Ovary (tissue), 10 donors: ENCODE measurements at places on chromosomes 5 and 9. TPM values are rescaled to one million over a fixed set of nuclear protein-coding genes. Genes with fewer than 3 reads are reported as not detected.

DNA sequence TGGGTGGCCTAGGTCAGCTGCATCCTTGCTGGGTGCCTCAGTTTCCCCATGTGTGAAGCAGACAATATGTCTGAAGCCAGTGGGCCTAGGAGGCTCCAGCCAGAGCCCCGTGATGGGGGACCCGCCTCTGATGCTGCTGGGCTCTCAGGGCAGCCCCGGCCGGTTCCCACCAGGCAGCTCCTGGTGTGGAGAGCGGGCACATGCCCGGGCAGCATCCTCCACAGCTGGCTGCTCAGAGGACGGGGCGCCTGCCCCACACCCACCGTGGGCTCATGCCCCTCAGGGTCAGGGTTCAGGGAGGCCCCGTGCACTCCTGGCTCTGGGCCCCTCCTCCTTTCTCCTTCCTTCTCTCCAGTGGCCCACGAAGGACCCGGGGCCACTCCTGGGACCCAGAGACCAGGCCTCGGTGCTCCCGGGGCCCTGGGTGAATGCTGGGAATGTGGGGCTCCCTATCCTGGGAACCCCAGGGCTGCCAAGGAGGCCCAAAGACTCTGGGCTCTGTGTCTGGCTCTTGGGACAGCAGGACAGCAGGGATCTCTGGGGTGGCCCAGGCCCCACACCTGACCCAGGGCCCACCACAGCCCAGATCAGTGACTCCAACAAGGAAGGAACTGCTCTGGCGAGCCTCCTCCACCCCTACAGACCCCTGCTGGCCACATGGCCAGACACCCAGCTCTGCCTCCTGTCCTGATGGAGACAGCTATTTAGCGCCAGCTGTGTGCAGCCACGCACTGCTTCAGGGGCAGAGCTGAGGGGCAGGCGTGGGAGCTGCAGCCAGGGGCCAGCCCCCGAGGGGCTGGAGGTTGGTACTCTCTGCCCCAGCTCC is 39.5 kb upstream of the EGFL7 start:
- no peaks in the 10 kb centered on the region for H3K27me3 ChIP-seq
- no peak for DNase-seq
- H3K27ac ChIP-seq: no peak overlapping the region
- no peak overlapping the region for H3K4me3 ChIP-seq

DNA sequence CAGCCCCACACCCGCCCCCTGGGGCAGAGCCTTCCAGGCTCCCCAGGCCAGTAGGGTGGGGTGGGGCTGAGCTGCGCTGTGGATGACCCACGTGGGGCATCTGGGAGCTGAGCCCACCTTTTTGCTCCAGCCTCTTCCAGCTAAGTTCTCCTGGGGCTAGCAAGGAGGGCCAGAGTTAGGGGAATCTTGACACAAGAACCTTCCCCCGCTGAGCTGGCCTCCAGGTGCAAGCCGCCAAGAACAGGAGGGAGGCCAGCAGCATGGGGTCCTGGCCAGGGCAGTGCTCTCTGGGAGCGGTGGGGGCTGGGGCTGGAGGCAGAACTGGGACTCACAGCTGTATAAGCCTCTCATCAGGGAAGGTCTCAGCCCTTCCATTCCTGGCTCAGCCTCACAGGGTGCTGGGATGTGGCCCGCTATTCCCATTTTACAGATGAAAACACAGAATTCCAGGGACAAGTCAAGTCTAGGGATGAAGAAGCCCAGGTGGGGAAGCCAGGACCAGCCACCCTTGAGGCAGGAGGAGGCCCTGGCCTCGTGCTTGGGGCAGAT is 21.5 kb downstream of the SARDH start:
- no peak overlapping the region for H3K27ac ChIP-seq
- no peaks in the 10 kb centered on the region for H3K27me3 ChIP-seq
- no peaks in the 10 kb centered on the region for H3K36me3 ChIP-seq
- peaks cover 18% of the 10 kb centered on the region for H3K4me1 ChIP-seq

DNA sequence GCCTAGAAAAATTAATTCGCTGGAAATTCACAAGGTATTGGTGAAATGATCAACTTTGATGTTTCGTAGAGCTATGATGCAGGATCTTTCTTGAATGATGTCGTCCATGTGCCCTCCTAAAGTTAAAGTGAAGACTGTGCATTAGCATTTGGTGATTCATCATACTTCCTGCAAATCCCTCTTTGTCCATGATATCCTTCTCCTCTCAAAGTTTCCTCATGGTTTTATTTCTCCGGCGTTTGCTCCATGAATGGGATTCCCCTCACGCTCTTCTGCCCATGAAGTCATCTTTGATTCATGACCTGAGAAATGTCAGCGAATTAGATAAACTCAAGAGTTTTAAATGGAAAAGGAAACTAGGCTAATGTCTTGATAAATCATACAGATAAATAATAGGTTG is 372.7 kb downstream of the PSAT1 start:
- no peak overlapping the region for H3K4me3 ChIP-seq
- no peaks in the 10 kb centered on the region for H3K4me1 ChIP-seq
- no peaks in the 10 kb centered on the region for H3K27me3 ChIP-seq
- H3K36me3 ChIP-seq: no peaks in the 10 kb centered on the region
- no peak for DNase-seq

DNA sequence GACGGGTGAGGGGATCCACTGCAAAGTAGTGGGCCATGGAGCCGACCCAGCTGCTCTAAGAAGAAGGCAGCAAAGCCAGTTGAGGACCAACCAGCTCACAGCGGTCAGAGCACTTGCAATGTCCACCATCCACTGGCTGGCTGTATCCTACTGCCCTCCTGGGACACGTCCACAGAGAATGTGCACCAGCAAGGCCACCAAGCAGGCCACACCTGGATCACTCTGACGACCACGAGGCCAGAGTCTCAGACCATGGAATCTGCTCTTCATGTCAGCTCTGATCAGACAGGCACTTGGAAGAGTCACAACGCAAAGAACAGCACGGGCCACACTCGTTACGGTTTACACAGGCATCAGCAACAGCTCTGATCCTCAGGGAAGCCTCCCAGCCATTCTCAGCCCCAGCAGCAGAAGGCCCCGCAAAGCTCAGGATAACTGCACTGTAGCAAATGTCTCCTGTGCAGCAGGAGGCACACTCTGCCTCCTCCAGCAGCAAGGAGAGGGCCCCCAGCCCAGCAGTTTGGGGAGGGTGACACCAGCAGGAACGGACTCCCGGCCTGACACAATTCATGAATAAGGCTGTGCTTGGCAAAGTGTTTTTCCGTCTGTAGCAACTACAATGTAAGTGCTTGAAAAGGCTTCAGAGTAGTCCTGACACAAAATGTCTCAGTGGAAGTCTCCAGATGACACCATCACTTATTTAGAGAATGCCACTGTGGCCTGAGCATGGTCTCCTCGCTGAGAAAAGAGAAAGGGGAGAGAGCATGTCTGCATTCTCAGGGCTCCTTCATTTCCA is 15.7 kb downstream of the SEMA4D start:
- H3K27ac ChIP-seq: no peak overlapping the region
- no peak overlapping the region for H3K4me3 ChIP-seq
- DNase-seq: no peak
- H3K27me3 ChIP-seq: no peaks in the 10 kb centered on the region
- H3K4me1 ChIP-seq: peaks cover 2% of the 10 kb centered on the region

GRCh38 chr9:16689351-16689938 is 181.0 kb downstream of the BNC2 start:
- no peak overlapping the region for H3K4me3 ChIP-seq
- H3K36me3 ChIP-seq: no peaks in the 10 kb centered on the region
- peaks cover 10% of the 10 kb centered on the region for H3K4me1 ChIP-seq
- DNase-seq: no peak
- no peak overlapping the region for H3K27ac ChIP-seq
- no peaks in the 10 kb centered on the region for H3K27me3 ChIP-seq

The OTULINL gene
- 6.1 TPM for total RNA-seq

The GTF2H2 gene
- 20.8 TPM for total RNA-seq

GRCh38 chr9:121619545-121620324 is 31.7 kb upstream of the DAB2IP start:
- no peak overlapping the region for H3K27ac ChIP-seq
- no peaks in the 10 kb centered on the region for H3K27me3 ChIP-seq
- no peak for DNase-seq
- peaks cover 2% of the 10 kb centered on the region for H3K4me1 ChIP-seq
- H3K4me3 ChIP-seq: no peak overlapping the region

DNA sequence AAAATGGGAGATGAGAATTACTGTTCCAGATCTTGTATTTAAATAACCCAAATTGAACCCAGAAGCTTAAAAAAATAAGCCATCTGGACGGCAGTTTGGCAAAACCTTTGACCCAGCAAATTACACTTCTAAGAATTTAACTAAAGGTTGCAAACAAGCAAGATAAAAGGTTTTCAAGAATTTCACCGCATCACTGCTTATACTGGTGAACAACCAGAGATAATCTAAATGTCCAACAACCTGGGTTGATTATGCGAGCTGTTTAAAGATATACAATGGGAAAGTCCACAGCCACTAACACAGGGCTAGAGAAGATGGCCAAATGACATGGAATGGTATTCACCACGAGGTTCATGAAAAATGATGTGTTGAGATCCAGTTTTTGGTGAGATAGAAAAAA is 149.3 kb downstream of the GNAQ start:
- H3K4me3 ChIP-seq: no peak overlapping the region
- no peaks in the 10 kb centered on the region for H3K27me3 ChIP-seq
- H3K36me3 ChIP-seq: no peaks in the 10 kb centered on the region
- H3K27ac ChIP-seq: no peak overlapping the region
- no peak for DNase-seq

- H3K36me3 ChIP-seq: no peaks in the 10 kb centered on the region
- H3K27me3 ChIP-seq: no peaks in the 10 kb centered on the region
- no peak overlapping the region for H3K4me3 ChIP-seq
- no peak overlapping the region for H3K27ac ChIP-seq
- DNase-seq: no peak
These were observed 52.8 kb downstream of the CAST start for GRCh38 chr5:96714951-96715451.

- H3K27ac ChIP-seq: no peak overlapping the region
- DNase-seq: no peak
- H3K27me3 ChIP-seq: no peaks in the 10 kb centered on the region
- no peaks in the 10 kb centered on the region for H3K36me3 ChIP-seq
- no peak overlapping the region for H3K4me3 ChIP-seq
These were observed 703.5 kb upstream of the RGMB start for GRCh38 chr5:98069876-98070512.

- no peaks in the 10 kb centered on the region for H3K4me1 ChIP-seq
- H3K27ac ChIP-seq: no peak overlapping the region
- no peak overlapping the region for H3K4me3 ChIP-seq
- DNase-seq: no peak
- H3K36me3 ChIP-seq: no peaks in the 10 kb centered on the region
- no peaks in the 10 kb centered on the region for H3K27me3 ChIP-seq
These were observed 21.3 kb downstream of the TRMO start for GRCh38 chr9:97900738-97901565.

The AQP7 gene
- 1.5 TPM for total RNA-seq

The CREBRF gene
- 25.2 TPM for total RNA-seq

GRCh38 chr5:80283360-80283759 is 27.5 kb upstream of the SERINC5 start:
- no peak for DNase-seq
- H3K27me3 ChIP-seq: no peaks in the 10 kb centered on the region
- no peaks in the 10 kb centered on the region for H3K4me1 ChIP-seq
- no peaks in the 10 kb centered on the region for H3K36me3 ChIP-seq

The PDE4D gene
- total RNA-seq: 15.6 TPM

GRCh38 chr9:34503406-34503805 is 19.4 kb downstream of the ENHO start:
- no peak overlapping the region for H3K27ac ChIP-seq
- peaks cover 5% of the 10 kb centered on the region for H3K4me1 ChIP-seq
- H3K36me3 ChIP-seq: no peaks in the 10 kb centered on the region
- H3K4me3 ChIP-seq: no peak overlapping the region

- no peaks in the 10 kb centered on the region for H3K4me1 ChIP-seq
- H3K27ac ChIP-seq: no peak overlapping the region
- H3K4me3 ChIP-seq: no peak overlapping the region
- DNase-seq: peak; percentile 69
- H3K27me3 ChIP-seq: no peaks in the 10 kb centered on the region
- no peaks in the 10 kb centered on the region for H3K36me3 ChIP-seq
These were observed 16.5 kb downstream of the ASS1 start for GRCh38 chr9:130461218-130461630.

- DNase-seq: no peak
- peaks cover 1% of the 10 kb centered on the region for H3K4me1 ChIP-seq
- no peak overlapping the region for H3K4me3 ChIP-seq
These were observed 81.1 kb upstream of the SGCD start for GRCh38 chr5:156245895-156246294.

- no peak overlapping the region for H3K27ac ChIP-seq
- no peak overlapping the region for H3K4me3 ChIP-seq
- no peaks in the 10 kb centered on the region for H3K36me3 ChIP-seq
- no peaks in the 10 kb centered on the region for H3K4me1 ChIP-seq
- no peaks in the 10 kb centered on the region for H3K27me3 ChIP-seq
These were observed 358.8 kb downstream of the MAN2A1 start for GRCh38 chr5:110048491-110048890.

DNA sequence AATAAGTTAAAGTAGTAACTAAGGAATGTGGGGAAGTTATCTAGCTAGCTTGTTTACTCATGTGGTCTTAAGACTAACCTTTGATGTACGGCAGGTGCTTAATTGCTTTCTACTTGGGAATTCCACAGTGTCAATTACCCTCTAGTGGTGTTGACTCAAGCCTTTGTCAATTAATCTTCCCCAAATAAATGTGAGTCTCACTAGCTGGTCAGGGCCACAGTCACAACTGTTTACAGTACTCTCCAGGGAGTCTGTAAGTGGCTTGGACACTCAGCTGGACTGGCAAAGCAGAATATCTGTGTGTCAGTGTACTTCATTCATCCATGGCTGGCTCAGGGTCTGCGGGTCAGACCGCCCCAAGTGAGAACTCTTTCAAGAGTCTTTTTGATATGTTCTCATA is 30.8 kb downstream of the SMIM3 start:
- H3K4me1 ChIP-seq: no peaks in the 10 kb centered on the region
- no peak for DNase-seq
- H3K4me3 ChIP-seq: no peak overlapping the region
- no peaks in the 10 kb centered on the region for H3K36me3 ChIP-seq
- H3K27me3 ChIP-seq: no peaks in the 10 kb centered on the region
- no peak overlapping the region for H3K27ac ChIP-seq

The FOXD4L5 gene
- 0.07 TPM for total RNA-seq

The TICAM2 gene
- total RNA-seq: 4.9 TPM

DNA sequence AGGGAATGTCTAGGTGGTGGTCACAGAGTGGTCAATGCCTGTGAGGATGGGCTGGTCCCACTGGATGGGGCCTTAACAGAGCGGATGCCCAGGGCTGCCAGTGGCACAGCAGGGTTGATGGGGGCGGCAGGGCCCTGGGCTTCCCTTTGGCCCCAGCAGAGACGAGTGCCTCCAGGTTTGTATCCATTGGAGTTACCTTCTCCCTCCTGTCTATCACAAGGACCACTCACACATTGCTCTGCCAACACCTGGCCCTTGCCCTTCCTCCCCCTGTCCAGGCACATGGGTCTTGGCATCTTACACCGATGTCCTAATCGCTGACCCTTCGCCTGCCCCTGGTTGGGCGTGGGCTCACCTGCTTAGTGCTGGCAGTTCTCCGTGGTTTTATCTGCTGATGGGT is 26.2 kb upstream of the IRX4 start:
- H3K4me3 ChIP-seq: no peak overlapping the region
- no peak for DNase-seq
- H3K36me3 ChIP-seq: no peaks in the 10 kb centered on the region
- no peaks in the 10 kb centered on the region for H3K27me3 ChIP-seq
- H3K27ac ChIP-seq: no peak overlapping the region

The NEUROG1 gene
- not detected for total RNA-seq
